ENCODE measurements at places on chromosomes 5 and 9. TPM values are rescaled to one million over a fixed set of nuclear protein-coding genes. Genes with fewer than 3 reads are reported as not detected.

FGF18 gene
- polyA plus RNA-seq = 9.9 TPM

- DNase-seq = no peak
These were observed 74.6 kb downstream of the NUDT12 start for GRCh38 chr5:103487822-103488493.

- no peak for DNase-seq
These were observed 3.6 kb upstream of the STING1 start for GRCh38 chr5:139486201-139486600.

DNA sequence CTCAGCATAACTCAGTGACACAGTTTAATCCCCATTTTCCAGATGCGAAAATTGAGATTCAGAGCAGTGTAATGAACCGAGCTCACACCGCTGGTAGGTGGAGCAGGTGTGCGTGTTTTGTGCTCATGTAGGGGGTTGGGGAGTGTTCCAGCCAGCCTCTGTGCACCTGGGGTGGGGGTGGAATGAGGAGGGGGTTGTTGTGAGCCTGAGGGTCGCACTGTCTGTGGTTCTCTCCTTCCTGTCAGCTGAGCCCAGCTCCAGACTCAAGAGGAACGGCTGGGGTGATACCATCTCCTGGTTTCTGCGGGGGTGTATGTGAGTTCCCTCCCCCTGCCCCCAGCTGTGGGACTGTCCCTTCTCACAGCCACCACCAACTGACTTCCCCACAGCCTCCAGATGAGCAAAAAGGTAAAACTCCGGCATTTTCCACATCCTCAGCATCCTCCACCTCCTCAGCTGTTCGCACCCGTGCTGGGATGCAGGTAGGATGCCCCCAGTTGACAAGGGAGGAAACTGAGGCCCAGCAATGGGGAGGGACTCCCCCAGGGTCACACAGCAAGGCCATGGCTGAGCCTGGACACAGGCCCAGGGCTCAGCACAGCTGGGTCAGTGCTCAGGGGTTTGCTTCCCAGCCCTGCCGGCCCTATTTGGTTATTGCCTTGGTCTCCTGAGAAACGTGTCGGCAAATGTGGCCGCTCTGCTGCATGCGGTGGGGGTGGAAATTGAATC is 2.1 kb downstream of the SH2D3C start:
- DNase-seq = no peak
